COLO829 (cell line): ENCODE measurements at places on chromosomes 11 and 22.

GRCh38 chr11:40514124-40514523, 945.3 kb downstream of the LRRC4C start:
- no peak for DNase-seq

DNA sequence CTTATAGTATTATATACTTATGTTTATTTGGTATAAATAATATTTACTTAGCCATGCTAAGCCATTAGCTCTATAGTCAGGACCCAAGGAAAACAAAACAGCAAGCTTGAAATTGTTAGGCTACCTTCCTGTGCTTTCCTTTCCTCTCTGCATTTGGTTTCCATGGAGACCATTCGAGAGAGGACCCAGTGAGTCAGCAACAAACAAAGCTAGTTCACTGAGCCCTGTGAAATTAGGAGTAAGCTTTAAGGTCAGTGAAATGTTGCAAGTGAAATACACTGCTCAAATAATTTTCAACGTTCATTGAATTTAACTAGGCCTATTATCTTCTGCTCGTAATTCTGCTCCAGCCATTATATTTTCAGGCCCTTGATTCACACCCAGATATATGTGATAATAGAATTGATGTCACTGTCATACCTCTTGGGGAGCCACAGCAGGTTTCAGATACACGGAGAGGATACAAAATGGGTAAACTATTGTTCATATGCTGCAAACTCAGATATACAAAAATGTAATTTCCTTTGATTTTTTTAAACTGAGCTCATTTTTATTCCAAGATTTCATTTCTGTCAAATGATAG, 9.1 kb upstream of the OR10D3 start:
- DNase-seq: peak; percentile 10

GRCh38 chr11:119370486-119371046, 10.9 kb downstream of the USP2 start:
- DNase-seq: no peak

DNA sequence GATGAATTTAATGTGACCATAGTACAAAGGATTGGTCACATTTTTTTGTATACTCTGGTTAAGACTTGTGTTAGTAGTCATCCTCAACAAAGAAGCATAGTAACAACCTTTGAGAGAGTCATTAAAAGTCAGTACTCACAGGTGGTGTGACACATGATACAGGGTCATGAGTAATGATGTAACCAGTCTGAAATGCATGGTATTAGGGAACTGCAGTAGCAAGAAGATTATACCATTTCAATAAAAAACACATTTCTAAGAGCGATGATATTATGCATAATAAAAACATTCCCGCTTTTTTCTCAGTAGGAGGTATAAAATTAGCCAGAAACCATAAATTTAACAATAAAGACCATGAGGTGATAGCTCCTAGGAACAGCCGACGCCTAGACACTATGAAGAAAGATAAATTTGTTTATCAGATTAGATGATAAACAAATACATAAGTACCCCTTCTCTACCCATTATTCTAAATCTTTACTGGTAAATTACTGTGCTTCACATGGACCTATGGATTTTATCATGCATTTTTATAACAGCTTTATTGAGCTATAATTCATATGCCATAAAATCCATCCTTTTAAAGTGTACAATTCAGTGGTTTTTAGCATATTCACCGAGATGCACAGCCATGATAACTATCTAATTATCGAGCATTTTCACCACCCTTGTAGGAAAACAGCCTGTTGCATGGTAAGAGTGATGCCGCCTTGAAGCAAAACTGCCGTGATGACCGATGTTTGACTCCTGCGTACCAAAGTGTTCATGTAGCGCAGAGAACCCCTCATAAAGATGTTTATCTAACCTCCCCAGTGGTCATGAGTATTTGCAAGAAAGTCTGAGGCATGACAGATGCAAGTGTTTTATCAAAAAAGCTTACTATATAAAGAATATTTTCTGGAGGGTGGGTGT, 41.8 kb downstream of the TMPRSS5 start:
- no peak for DNase-seq

GRCh38 chr22:40412441-40412840, 42.0 kb downstream of the SGSM3 start:
- no peak for DNase-seq

GRCh38 chr22:25406510-25407210, 157.8 kb upstream of the GRK3 start:
- no peak for DNase-seq

GRCh38 chr22:23058481-23059283, 11.6 kb upstream of the GNAZ start:
- DNase-seq: no peak

DNA sequence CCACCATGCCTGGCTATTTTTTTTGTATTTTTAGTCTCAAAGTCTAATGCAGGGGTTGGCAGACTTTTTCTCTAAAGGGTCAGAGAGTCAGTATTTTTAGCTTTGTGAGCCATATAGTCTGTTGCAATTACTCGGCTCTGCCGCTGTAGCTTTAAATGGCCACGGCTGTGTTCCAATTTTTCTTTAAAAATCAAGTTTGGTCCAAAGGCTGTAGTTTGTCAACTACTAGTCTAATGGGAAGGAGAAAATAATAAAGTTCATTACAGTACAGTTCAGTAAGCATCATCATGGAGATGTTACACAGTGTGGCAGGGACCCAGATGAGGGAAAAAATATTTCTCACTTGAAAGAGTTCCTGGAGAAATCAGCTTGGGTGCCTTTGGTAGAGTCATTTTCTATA, 107.6 kb downstream of the CSNK2A3 start:
- DNase-seq: no peak

GRCh38 chr11:118379497-118379896, 20.1 kb downstream of the UBE4A start:
- DNase-seq: no peak

DNA sequence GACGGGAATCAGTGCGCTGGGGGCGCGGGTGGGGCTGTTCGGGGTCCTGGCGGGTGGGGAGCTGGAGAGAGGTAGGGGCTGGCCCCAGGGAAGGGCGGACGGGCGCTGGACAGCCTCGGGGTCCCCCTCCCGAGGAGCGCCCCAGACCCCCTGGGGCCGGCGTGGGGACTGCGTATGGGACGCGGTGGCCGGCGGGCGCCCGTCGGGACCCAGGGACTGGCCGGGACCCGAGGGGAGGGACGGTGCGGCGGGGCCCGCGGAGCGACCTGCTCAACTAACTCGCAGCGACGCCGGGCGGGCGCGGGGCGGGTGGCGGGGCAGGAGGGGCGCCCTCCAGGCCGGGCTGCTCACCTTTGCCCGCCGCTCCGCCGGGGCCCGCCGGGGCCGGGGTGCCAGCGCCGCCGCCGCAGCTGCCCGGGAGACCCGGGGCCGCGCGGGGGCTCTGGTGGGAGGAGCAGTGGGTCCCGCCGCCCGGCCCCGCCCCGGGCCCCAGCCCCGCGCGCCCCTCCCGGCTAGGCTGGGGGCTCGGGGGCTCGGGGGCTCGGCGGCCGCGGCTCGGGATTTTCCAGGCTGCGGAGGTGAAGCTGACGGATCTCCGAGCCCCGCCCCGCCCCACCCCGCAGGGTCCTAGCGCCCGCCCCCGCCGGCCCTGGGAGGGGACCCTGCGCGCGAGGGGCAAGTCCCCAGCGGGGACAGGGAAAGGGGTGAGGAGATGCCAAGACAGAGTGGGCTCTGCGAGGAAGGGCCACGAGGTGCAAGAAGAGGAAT, 12.3 kb downstream of the STARD10 start:
- peak; percentile 34 for DNase-seq

- peak; percentile 82 for DNase-seq
Observed at GRCh38 chr22:41857155-41857859, 24.4 kb downstream of the SREBF2 start.

DNA sequence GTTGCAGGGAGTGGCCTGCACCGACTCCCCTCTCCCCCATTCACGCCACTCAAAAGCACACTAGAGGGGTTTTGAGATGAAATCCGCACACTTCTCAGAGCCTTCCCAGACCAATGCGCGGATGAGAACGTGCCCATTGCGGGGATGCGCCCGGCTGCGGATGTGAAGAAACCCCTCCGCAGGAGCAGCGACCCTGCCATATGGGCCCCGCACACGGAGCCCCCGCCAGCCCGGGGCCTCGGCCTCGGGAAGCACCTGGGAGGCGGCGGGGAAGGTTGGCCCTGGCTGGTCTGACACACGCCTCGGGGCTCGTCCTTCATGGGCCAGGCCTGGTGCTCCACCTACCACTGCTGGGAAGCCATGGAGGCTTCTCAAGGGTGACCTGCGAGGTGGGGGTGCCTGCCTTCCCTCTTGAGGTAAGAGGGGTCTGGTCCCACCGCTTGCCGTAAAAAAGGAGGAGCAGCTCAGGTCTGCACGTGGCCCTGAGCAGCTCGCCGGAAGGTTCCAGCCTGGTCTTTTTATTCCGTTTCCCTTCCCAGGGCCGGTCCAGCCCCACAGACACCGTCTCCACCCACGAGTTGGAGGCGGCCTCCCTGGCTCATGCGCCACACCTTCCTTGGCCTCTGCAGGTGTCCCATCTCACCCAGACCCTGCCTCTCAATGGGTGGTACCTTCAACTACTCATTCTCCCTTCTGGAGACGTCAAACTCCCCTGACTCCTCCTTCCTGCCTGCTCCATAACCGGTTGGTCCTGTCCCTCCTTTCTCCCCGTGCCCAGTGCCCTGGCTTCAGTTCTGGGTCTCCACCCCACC, 39.4 kb downstream of the TRMU start:
- no peak for DNase-seq

GRCh38 chr11:849104-849824, 6.6 kb downstream of the TSPAN4 start:
- DNase-seq: no peak

GRCh38 chr11:69959461-69959860, 118.7 kb upstream of the ANO1 start:
- DNase-seq: no peak

GRCh38 chr11:46071091-46071490, 50.2 kb downstream of the PHF21A start:
- no peak for DNase-seq

DNA sequence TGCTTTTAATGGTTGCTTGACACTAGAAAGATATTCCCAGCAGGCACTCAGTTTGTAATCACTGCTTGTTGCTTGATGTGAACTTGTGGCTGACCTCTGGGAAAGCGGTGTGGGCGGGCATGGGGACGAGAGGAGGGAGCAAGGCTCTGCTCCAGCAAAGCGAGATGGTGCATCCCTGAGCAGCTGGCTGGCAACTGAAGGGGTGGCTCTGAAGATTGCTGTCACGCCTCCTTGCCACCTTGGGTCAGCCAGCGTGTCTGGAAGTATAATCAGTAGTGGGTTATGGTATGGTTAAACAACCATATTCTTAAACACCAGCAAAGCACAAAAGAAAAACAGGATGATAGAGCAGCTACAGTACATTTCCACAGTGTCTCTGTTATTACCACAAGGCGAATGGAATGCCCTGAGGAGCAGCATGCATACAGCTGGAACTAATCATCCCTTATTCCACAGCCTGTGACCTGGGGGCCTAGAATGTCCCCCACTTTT, 124.5 kb downstream of the TRIM44 start:
- DNase-seq: no peak

DNA sequence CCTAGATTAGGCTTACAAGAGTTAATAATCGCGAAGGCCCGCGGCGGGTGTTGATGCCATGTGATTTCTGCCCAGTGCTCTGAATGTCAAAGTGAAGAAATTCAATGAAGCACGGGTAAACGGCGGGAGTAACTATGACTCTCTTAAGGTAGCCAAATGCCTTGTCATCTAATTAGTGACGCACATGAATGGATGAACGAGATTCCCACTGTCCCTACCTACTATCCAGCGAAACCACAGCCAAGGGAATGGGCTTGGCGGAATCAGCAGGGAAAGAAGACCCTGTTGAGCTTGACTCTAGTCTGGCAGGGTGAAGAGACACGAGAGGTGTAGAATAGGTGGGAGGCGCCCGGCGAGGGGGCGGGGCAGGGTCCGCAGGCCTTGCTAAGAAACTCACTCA, 65.5 kb downstream of the AAMDC start:
- no peak for DNase-seq

- DNase-seq: no peak
Observed at GRCh38 chr11:9438611-9439010, 22.2 kb upstream of the ZNF143 start.

GRCh38 chr11:8250434-8250833, 13.2 kb downstream of the LMO1 start:
- no peak for DNase-seq
